ENCODE measurements at places on chromosomes 3 and 15.

DNA sequence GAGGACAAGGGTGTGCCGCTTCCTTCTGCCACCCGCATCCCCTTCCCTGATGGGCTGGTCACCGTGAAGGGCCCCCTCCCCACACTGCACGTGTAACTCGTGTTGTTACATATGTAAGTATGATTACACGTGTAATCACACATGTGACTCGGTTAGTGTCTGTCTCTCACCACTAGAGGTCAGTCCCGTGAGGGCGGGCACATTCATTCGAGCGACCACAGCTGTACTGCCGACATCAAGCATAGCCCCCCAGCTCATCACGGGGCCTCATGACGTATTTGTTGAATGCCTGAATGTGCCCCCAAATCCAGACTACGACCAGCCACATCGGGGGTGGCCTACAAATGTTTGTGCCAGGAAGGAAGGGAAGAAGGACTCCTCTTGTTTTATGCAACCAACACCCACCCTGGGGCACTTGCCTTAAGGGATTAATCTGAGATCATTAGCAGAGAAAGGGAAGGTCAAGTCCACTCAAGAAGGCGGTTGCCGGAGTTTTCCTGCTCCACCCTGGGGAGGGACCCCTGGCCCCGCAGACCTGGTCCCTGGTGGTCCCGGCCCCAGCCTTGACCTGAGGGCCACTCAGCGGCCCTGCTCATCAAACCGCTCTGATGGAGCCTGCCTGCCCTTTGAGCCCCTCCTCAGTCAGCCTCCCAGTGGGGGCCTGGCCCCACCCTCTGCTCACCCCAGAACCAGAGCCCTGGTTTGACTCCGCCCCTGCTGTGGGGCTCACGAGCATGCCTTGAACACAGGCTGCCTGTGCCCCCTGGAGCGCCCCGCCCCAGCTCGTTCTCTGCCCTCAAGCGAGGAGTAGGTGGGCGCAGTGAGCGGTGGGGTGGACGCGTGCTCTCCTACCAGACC lies 52.8 kb downstream of the RGMA start:
- no peak for DNase-seq

- DNase-seq = no peak
Measured at GRCh38 chr3:47580481-47580880, 1.8 kb upstream of the CSPG5 start.

DNA sequence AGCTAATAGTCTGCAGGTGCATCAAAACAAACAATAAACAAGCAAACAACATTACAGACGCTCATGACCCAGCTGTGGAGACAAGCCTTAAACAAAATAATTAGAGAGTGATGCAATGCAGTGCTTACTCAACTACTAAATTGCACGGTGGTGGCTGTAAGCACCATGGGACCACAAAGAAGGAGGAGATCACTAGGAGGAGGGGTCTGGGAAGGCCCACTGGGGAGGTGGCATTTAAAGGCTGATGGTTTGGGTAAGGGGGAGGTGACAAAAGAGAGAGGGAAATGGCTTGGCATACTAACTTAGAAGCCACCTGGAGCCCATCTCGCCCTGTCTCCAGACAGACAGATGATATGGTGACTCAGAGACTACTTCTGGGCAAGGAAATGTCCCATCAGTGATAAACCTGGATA lies 516.7 kb downstream of the FOXP1 start:
- DNase-seq = peak; percentile 42

DNA sequence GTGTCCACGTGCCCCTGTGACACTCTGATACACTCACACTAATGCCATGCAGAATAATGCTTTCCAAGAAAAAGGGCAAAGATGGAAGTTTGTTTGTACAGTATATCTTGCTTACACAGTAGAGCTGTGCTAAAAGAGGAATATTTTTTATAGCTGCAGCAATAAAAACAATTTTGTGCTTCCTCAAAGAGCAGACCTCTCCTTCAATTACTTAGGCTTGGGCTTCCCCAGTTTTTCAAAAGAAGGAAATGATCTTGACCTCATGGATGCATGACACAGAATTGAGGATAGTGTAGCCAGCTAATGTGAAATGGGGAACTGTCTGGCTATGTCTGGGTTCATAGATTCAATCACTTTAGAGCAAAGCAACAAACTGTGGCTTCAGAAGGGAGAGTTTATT lies 137.4 kb downstream of the STT3B start:
- no peak for DNase-seq

DNA sequence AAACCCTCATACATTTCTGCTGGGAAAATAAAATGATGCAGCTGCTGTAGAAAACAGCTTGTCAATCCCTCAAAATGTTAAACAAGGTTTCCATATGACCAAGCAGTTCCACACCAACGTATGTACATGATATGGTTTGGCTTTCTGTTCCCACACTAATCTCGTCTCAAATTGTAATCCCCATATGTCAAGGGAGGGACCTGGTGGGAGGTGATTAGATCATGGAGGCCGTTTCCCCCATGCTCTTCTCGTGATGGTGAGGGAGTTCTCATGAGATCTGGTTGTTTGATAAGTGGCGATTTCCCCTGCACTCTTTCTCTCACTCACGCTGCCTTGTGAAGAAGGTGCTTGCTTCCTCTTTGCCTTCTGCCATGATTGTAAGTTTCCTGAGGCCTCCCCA lies 100.6 kb upstream of the SLC24A5 start:
- no peak for DNase-seq

- no peak for DNase-seq
Measured at GRCh38 chr15:41115161-41115651, 874 bp downstream of the INO80 start.

DNA sequence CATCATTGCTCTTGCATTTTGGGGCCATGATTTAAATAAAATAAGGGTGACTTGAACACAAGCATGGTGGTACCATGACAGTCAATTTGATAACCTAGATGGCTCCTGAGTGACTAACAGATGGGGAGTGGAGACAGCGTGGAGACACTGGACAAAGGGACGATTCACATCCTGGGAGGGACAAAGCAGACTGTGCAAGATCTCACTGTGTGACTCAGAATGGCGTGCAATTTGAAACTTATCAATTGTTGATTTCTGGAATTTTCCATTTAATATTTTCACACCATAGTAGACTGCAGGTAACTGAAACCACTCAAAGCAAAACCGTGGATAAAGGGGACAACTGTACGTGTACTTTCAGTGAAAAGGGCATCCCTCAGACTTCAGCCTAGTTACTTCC lies 25.5 kb downstream of the MCCC1 start:
- DNase-seq = no peak

DNA sequence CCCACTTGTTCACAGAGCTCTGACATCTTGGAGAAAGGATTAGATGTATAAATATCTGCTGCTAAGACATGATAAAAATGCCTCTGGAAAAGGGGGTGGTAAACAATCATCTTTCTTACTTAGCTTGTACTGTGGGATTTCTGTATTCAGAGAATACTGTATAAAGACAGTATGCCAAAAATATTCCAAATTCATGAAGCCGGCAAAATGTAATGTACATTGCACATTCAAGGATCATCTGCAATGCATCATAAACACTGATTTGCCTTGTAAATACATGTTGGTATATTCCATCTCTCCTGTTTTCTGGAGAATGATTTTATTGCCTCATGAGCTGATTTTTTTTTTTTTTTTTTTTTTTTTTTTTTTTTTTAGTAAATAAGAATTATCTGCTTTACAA lies 355.3 kb downstream of the ROBO1 start:
- DNase-seq = no peak

GRCh38 chr15:52392008-52392687 lies 96.5 kb upstream of the MYO5C start:
- DNase-seq = no peak

DNA sequence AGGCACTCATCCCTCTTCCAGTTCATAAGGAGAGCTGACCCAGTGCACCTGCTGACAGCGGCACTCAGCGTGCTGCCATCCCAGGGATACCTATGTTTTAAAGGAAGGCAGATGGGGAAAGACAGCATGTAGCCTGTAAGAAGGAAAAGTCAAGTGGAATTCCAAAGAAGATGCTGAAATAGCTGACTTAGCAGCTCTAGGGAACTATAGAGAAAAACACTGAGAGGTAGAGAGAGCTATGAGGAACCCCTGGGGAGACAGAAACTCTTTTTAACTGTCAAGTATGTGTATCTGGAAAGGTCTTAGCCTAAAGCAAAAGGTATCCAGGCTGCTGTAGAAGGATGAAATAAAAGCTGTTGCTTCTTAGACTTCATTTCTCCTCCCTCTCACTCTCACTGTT lies 113.4 kb upstream of the BCL6 start:
- no peak for DNase-seq

- no peak for DNase-seq
Measured at GRCh38 chr15:75023872-75024636, 664 bp downstream of the PPCDC start.

- DNase-seq = no peak
Measured at GRCh38 chr3:98917608-98918007, 16.1 kb upstream of the DCBLD2 start.

DNA sequence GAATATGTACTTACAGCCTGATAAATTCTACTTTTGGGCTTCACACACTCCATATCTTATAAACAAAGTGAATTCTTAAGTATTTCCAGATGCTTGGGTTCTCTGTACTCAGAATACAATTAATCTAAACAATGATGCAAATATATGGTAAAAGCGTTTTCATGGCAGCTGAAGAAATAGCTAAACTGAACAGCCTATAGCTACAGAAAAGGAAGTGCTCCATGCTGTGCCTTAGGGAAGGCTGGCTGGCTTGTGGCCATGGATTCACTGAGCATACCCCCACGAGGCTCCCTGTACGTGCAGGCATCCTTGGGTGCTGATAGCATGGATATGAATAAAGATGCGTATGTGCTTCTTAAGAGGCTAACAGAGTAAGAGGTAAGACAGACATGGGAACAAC lies 264.0 kb downstream of the KLF13 start:
- no peak for DNase-seq

DNA sequence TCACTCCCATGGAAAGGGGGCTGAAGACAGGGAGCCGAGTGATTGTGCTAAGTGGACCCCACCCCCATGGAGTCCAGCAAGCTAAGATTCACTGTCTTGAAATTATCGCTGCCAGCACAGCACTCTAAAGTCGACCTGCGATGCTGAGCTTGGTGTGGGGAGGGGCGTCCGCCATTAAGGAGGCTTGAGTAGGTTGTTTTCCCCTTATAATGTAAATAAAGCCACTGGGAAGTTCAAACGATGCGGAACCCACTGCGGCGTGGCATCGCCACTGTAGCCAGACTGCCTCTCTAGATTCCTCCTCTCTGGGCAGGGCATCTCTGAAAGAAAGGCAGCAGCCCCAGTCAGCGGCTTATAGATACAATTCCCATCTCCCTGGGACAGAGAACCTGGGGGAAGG lies 10.9 kb upstream of the SRGAP3 start:
- no peak for DNase-seq

GRCh38 chr3:139024968-139025367 lies 4.2 kb upstream of the PRR23B start:
- DNase-seq = no peak

DNA sequence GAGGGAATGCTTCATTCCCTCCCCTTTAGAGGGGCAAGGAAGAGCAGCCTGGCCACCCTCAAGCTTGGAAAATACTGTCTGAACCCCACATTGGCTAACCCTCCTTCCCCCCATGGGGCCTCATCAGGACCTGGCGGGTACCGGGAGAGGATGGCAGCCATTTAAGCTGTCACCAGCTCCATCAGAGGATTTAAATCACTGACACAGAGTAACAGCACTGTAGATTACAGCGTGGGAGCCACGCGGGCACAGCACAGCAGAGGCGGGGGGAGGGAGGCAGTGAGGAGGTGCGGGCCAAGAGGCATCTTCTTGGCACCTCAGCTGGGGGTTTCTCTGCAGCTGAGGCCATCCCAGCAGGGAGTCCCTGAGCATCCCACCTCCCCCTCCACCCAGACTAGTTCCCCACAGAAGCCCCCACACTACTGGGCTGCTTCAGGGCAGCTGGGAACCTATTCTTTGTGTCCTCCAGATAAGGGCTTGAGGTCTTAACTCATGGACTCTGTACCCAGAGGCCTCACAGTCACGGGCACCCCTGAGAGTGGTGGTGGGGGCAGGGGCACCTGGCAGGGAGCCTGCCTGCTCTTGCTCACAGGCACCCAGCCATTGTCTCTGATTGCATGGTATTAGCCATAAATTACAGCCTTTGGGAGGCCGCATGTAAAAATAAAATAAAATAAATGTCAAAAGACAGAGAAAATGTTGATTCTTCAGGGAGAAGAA lies 21.9 kb upstream of the CACNA2D2 start:
- DNase-seq = no peak

- no peak for DNase-seq
Measured at GRCh38 chr3:82054849-82055248, 293.4 kb upstream of the GBE1 start.

GRCh38 chr3:153163393-153163724 lies 1.3 kb downstream of the RAP2B start:
- no peak for DNase-seq

DNA sequence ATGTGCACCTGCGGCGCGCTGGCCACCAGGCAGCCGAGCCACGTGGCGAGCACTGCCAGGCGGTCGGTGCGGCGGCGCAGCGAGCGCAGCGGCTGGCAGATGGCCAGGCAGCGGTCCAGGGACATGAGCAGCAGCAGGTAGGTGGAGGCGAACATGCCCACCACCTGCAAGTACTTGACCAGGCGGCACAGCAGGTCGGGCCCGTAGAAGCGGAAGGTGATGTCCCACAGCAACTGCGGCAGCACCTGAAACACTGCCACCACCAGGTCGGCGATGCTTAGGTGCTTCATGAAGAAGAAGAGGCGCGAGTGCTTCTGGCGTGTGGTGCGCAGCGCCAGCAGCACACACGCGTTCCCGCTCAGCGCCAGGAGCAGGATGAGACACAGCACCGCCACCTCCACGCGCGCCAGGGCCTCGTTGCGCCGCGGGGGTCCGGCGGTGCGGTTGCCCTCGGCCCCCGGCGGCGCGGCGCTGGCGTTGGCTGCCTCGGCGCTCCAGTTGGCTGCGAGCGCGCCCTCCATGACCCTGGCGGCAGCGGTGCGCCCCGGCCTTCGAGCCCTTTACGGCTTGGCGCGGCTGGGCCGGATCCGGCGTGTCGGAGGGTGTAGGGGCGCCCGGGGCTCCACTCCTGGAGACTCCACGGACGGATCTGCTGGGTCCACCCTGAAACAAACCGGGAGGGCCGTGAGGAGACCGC lies 1.6 kb downstream of the OXTR start:
- DNase-seq = no peak

GRCh38 chr15:51237816-51238215 lies 100.6 kb downstream of the CYP19A1 start:
- DNase-seq = no peak

DNA sequence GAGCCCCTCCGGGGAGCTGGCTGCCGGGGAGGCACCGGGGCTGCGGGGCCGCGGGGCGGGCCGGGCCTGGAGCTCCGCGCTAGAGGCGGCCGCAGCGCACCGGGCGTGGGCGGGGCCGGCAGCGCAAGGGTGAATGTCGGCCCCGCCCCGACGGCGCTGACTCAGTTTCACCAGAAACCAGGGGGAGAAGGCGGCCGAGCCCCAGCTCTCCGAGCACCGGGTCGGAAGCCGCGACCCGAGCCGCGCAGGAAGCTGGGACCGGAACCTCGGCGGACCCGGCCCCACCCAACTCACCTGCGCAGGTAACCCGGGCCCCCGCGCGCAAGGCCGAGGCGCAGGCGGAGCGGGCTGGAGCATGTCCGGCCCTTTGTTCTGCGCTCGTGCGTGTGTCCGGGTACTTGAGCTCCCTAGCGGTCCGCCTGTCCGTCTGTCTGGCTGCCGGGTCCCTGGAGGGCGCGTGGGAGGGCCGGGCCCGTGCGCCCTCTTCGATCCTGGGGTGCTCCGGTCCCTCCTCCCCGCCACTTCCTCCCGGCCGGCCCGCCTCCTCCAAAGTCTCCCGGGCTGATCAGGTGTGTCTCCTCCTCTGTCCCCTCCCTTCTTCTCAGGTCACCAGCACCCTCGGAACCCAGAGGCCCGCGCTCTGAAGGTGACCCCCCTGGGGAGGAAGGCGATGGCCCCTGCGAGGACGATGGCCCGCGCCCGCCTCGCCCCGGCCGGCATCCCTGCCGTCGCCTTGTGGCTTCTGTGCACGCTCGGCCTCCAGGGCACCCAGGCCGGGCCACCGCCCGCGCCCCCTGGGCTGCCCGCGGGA lies at the start of gene SPINT1:
Gene SPINT1, plus strand, starts transcription at position 164 of the 811 bp plus-strand sequence. Its CDS starts 507 bp downstream, at position 671.
- no peak for DNase-seq
